Type B pancreatic cell (in vitro differentiated cells): ENCODE measurements at places on chromosomes 6 and 20.

DNA sequence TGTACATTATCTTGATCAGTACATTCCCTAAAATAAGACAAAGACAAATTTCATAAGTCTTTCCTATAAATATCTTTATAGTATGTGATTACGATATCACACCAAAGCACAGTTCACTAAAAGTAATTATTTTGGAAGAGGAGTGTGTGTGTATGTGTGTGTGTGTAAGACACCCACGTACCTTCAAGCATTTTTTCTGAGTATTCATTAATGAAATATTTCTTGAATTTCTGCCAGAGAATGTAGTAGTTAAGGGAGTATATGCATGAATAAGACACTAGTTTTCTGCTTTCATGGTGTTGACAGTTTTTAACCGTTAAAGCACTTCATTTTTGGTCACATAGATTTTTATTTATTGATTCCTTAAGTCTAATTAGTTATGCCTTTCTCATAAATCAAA lies 36.8 kb downstream of the MANEA start:
- no peak for DNase-seq

DNA sequence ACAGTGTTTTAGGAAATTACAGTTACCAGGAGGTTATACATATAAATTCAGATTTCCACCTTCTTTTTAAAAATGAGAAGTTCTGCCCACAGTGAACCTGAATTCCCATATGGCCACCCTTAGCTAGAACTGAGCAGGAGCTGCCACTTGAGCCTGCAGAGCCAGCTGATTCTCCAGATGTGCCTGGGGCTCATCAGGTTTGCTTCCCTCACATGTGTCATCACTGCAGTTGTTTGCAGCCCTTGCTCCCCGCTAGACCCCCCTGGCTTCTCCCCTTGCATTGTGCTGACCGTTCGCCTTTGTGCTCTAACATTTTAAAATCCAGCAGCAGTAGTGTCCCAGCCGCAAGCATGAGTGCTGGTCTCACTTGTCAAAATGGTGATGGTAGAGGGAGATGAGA lies 131.1 kb downstream of the UTRN start:
- no peak for DNase-seq

DNA sequence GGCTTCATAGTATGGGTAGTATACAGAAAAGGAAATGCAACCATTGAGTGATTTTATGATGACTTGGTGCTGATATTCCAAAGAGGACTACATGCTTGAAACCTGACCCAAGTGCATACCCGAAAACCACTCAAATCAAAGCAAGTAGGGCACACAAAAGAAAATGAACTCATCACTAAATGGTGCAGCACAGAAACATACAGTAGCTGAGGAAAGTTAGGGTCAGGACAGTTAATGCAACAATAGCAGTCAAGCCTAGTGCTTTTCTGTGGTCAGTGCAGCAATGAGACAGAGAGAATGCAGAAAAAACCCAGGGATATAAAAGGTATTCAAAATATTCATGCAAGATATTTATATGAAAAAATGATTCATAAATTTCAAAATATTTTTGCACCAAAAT lies 711.1 kb downstream of the EPHA7 start:
- DNase-seq, result no peak

GRCh38 chr6:106490030-106490429 lies 129.5 kb downstream of the CRYBG1 start:
- DNase-seq, result no peak

DNA sequence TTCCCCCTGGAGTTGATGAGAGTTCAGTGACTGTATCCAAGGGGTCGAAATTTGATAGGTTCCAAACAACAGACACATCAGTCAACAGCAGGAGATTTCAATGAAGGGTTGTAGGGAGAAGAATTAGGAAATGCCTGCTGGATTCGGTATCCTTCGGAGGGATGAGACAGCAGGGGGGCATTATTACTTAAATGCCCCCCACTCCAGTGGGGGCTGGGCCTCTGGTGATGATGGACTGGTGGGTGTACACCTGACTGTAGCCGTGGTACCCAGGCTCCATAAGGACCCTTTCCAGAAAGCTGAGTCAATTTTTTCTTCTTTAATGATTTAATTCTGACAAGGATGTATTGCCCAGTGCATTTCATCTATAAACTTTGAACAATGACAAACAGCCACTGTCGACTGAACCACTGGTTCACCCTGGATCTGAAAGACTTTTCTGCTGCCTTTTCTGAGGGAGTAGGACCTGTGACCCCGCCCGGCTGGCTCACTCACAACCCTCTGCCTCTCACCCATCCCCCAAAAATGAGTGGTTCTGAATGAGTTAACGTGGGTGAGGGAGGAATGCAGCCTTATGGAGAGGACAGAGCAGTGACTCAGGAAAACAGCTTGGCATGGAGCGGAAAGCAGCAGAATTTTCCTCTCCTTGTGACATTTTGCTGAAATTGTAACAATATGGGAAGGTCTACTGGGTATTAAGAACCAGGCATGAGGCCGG lies 41.0 kb downstream of the ZMYND8 start:
- DNase-seq, result no peak

GRCh38 chr6:52136934-52137467 lies 49.2 kb upstream of the IL17A start:
- no peak for DNase-seq

DNA sequence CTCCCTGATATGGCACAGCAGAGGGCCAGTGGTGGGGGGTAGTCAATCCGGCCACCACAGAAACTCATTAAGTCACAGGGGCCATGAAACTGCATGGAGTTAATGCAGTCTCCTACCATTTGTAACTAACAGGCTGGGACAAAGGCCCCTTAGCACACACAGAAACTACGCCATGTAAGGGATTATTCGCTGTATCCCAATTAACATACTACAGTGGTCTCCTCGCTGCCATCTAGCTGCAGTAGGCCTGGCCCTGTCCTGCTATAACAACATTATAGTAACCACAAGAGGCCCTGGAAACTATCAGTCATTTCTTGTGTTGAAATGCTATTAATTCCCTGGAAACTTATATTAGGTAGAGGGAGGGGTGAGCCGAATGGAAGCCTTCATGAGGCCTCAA lies 72.3 kb upstream of the CCN2 start:
- no peak for DNase-seq

DNA sequence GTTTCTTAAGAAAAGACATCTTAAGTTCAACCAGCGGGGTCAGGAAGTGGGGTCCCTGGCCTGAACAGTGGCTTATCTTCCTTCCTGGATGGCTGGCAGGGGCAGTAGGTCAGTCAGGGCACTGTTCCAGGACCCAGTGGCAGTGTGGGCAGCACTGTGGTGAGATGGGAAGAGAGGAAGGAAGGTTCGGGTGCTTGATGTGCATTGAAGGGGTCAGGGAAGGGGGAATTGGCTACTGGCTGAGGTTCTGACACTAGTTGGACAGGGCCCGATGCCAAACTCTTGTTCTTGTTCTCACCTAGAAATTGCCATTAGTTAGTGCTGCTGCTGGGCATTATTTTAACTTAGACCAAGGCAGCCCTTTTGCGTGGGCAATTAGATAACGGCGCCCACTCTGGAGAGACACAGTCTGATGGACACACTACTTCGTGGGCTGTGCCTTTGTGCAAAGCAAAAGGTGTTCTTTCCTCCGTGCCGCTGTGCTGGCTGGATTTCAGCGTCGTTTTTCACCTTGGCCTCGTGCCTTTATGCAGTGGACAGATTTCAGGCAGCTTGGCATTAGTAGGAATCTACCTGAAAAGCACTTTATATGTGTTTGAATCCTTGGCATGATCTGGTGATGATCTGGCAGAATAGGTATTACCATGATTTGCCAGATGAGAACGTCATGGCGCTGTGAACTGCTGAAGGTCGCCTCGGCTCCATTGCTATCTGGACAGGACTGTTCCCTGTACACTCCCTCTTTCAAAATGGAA lies 30.3 kb downstream of the UTRN start:
- DNase-seq, result no peak

DNA sequence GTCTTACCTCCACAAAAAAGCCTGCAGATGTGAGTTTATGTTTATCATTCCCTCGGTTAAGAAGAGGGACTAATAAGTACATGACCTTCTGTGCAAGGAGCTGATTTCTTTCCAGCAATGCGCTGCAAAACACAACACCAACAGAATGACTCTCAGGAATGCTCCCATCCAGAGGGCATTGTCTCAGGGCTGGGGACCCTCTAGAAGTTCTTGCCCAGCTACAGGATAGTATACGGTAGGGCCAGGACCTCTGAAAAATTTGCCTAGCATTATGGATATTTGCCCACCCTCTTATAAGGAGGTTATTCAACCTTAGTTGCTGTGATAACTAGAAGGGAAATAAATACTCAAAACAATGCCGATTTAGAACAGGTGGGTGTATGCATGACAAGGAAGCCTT lies 24.7 kb upstream of the RBL1 start:
- DNase-seq, result no peak

- DNase-seq, result no peak
Measured at GRCh38 chr6:168061269-168062210, 17.5 kb downstream of the FRMD1 start.

DNA sequence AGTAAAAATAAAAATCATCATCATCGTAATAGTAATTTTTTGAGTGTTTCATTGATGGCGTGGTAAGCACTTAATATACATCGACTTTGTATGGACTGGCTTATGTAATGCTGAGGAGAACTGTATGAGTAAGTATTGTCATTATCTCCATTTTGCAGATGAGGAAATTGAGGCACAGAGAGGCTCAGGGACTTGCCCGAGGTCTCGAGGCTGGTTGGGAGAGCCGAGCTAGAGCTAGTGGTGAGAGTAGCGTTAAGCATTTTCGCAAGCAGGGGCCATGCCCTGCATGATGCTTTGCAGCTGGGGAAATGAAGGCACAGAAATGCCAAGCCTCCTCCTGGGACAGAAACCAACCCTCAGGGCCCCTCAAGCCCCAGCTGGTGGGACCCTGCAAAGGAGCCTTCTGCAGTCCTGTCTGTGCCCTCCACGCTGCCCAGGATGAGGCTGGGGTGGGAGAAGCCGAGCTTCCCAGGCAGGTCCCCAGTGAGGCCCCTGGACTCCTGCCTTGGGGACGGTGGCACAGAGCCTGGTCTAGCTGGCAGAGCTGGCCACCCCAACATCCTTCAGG lies 31.1 kb upstream of the STX16 start:
- DNase-seq, result no peak
